ENCODE measurements at places on chromosomes 13 and 19. TPM values are rescaled to one million over a fixed set of nuclear protein-coding genes. Genes with fewer than 3 reads are reported as not detected.

The FBXO46 gene
- 3.2 TPM for polyA plus RNA-seq

The BRSK1 gene
- 7.2 TPM for polyA plus RNA-seq

DNA sequence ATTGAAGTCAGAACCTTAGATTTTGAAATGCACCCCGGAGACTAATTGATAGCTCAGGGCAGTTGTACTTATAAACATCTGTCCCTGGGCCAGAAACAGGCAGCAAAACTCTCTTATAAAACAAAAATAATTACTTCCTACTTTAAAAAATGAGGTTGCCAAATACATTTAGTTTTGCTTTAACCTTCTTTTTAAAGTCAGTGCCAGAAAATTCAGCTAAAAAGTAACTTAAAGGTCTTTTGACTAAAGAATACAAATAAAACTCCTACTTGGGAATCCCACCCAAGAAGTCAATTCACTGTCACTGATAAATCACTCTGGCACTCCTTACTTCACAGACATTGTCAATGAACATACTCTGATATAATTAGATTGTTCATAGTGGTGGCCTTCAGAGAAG is 60.7 kb downstream of the DOCK9 start:
- no peak for DNase-seq
- H3K36me3 ChIP-seq = no peaks in the 10 kb centered on the region
- H3K27me3 ChIP-seq = no peaks in the 10 kb centered on the region
- H3K4me1 ChIP-seq = peaks cover 35% of the 10 kb centered on the region

GRCh38 chr19:3293560-3293959 is 69.1 kb downstream of the CELF5 start:
- no peak overlapping the region for H3K4me3 ChIP-seq
- no peaks in the 10 kb centered on the region for H3K36me3 ChIP-seq
- H3K27ac ChIP-seq = no peak overlapping the region
- peaks cover 12% of the 10 kb centered on the region for H3K27me3 ChIP-seq
- no peaks in the 10 kb centered on the region for H3K4me1 ChIP-seq

GRCh38 chr13:48561466-48562235 is 28.8 kb upstream of the RCBTB2 start:
- no peak overlapping the region for H3K4me3 ChIP-seq
- H3K27ac ChIP-seq = no peak overlapping the region
- no peak for DNase-seq
- no peaks in the 10 kb centered on the region for H3K27me3 ChIP-seq
- no peaks in the 10 kb centered on the region for H3K36me3 ChIP-seq

- DNase-seq = peak; percentile 71
- H3K27ac ChIP-seq = peak within 1 kb of the TSS; percentile 86
- no peaks in the 10 kb centered on the region for H3K36me3 ChIP-seq
- peaks cover 19% of the 10 kb centered on the region for H3K4me1 ChIP-seq
Measured at GRCh38 chr19:47713046-47714021, at the start of gene EHD2. TSS of gene EHD2 (plus strand) at chr19:47713422. CDS start at chr19:47716613, 3,191 bp downstream.

The ZNF560 gene
- polyA plus RNA-seq = not detected

The TMPRSS9 gene
- 0.37 TPM for polyA plus RNA-seq

The NCR1 gene
- polyA plus RNA-seq = not detected

GRCh38 chr13:28313579-28313978 is 175.2 kb downstream of the PAN3 start:
- no peaks in the 10 kb centered on the region for H3K36me3 ChIP-seq
- H3K27me3 ChIP-seq = no peaks in the 10 kb centered on the region
- H3K27ac ChIP-seq = no peak overlapping the region

- no peaks in the 10 kb centered on the region for H3K36me3 ChIP-seq
- DNase-seq = no peak
- H3K4me1 ChIP-seq = no peaks in the 10 kb centered on the region
Measured at GRCh38 chr13:112071723-112072533, 5.0 kb downstream of the SOX1 start.

GRCh38 chr13:25927932-25928331 is 123.9 kb downstream of the SHISA2 start:
- H3K27me3 ChIP-seq = no peaks in the 10 kb centered on the region
- H3K4me3 ChIP-seq = no peak overlapping the region
- no peaks in the 10 kb centered on the region for H3K36me3 ChIP-seq
- H3K4me1 ChIP-seq = no peaks in the 10 kb centered on the region

- peak; percentile 22 for DNase-seq
- H3K4me3 ChIP-seq = no peak overlapping the region
- peaks cover 5% of the 10 kb centered on the region for H3K4me1 ChIP-seq
- no peaks in the 10 kb centered on the region for H3K27me3 ChIP-seq
- no peaks in the 10 kb centered on the region for H3K36me3 ChIP-seq
Measured at GRCh38 chr13:51221674-51222036, 543 bp upstream of the FAM124A start.

GRCh38 chr19:51207747-51208146 is 17.1 kb upstream of the CD33 start:
- H3K4me1 ChIP-seq = no peaks in the 10 kb centered on the region
- H3K27me3 ChIP-seq = no peaks in the 10 kb centered on the region
- no peaks in the 10 kb centered on the region for H3K36me3 ChIP-seq
- H3K27ac ChIP-seq = no peak overlapping the region
- DNase-seq = no peak

The LGALS14 gene
- polyA plus RNA-seq = not detected

DNA sequence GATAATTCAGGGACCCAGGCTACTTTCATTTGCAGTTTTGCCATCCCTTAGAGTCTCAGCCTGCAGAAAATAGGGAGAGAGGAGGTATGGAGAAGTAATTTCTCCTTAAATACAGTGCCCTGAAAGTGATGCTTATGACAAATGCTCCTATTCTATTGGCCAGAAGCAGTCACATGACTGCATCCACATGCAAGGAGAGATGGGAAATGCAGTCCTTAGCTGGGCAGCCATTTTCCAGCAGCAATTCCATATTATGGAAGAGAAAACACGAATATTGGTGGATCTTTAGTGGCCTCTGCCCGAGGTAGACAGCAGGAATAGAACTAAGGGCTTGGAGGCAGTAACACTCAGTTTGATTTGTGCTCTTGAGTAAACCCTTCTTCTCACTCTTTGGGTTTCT is 39.4 kb downstream of the VAV1 start:
- H3K4me1 ChIP-seq = no peaks in the 10 kb centered on the region
- no peak overlapping the region for H3K4me3 ChIP-seq
- no peak for DNase-seq

DNA sequence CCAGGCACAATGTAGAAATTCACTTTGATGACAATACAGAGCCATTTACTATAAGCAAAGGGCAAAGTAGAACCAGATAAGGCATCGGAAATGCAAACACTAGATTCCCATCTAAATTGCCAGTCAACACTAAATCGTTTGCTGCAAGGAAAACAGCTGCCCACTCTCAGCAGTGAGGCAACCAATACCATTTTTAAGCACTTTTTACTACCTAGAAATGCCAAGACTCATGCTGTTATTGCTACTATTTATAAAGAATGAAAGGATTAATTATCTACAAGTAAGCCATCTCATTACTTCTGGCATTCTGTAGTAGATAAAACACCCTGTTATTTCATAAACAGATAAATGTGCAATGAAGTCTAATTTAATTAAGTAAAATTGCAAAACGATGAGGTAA is 422.0 kb downstream of the FGF14 start:
- no peak overlapping the region for H3K27ac ChIP-seq
- H3K4me3 ChIP-seq = no peak overlapping the region
- H3K36me3 ChIP-seq = no peaks in the 10 kb centered on the region
- no peak for DNase-seq
- H3K27me3 ChIP-seq = no peaks in the 10 kb centered on the region

The VSIG10L gene
- polyA plus RNA-seq = 4.1 TPM

DNA sequence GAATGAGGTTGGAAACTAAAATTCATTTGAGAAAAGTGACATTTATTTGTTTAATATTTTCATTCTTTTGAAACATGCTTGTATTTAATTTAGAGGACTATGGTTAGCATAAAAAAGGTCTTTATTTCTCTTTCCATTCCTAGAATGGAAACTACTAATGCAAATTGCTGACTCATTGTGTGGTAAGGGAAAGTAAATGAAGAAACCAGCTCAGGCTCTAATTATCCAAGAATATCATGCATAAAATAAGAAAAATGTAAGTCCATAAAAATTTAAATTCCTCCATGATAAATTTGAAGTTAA is 777.0 kb upstream of the SLITRK1 start:
- no peaks in the 10 kb centered on the region for H3K4me1 ChIP-seq
- no peak overlapping the region for H3K27ac ChIP-seq
- H3K27me3 ChIP-seq = no peaks in the 10 kb centered on the region
- H3K36me3 ChIP-seq = no peaks in the 10 kb centered on the region
- no peak overlapping the region for H3K4me3 ChIP-seq
- no peak for DNase-seq

DNA sequence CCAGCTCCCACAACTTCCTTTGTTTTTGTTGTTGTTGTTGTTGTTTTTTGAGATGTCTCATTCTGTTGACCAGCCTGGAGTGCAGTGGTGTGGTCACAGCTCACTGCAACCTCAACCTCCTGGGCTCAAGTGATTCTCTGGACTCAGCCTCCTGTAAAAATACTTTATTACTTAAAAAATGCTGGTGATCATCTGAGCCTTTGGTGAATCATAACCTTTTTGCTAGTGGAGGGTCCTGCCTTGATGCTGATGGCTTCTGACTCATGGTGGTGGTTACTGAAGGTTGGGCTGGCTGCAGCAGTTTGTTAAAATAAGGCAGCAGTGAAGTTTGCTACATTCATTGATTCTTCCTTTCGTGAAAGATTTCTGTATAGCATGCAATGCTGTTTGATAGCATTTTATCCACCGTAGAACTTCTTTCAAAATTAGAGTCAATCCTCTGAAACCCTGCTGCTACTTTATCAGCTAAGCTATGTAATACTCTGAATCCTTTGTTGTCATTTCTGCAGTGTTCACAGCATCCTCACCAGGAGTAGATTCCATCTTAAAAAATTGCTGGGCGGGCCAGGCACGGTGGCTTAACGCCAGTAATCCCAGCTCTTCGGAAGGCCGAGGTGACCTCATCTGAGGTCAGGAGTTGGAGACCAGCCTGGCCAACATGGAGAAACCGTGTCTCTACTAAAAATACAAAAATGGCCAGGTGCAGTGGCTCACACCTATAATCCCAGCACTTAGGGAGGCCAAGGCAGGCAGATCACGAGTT is 18.0 kb downstream of the ARHGAP35 start:
- no peaks in the 10 kb centered on the region for H3K27me3 ChIP-seq
- H3K4me3 ChIP-seq = no peak overlapping the region
- H3K36me3 ChIP-seq = no peaks in the 10 kb centered on the region
- H3K27ac ChIP-seq = no peak overlapping the region
- no peak for DNase-seq
- peaks cover 4% of the 10 kb centered on the region for H3K4me1 ChIP-seq

The C19orf33 gene
- polyA plus RNA-seq = 46.2 TPM

- peaks cover 30% of the 10 kb centered on the region for H3K36me3 ChIP-seq
- peaks cover 24% of the 10 kb centered on the region for H3K4me1 ChIP-seq
- no peak overlapping the region for H3K27ac ChIP-seq
- DNase-seq = no peak
Measured at GRCh38 chr19:48480183-48480557, 11.0 kb downstream of the CYTH2 start.

The IGFL1 gene
- polyA plus RNA-seq = not detected

GRCh38 chr19:9793071-9793591 is 24.6 kb upstream of the ZNF846 start:
- no peaks in the 10 kb centered on the region for H3K4me1 ChIP-seq
- H3K36me3 ChIP-seq = no peaks in the 10 kb centered on the region
- peak; percentile 60 for DNase-seq
- peak overlapping the region; percentile 90 for H3K27ac ChIP-seq

GRCh38 chr19:14059093-14059480 is 2.8 kb downstream of the PALM3 start:
- no peaks in the 10 kb centered on the region for H3K4me1 ChIP-seq
- H3K27me3 ChIP-seq = peaks cover 15% of the 10 kb centered on the region
- H3K36me3 ChIP-seq = no peaks in the 10 kb centered on the region
- DNase-seq = no peak
- no peak overlapping the region for H3K27ac ChIP-seq
